Common myeloid progenitor, CD34-positive (primary cell): ENCODE measurements at places on chromosomes 1 and 21.

GRCh38 chr1:85149805-85150204, 51.0 kb downstream of the SYDE2 start:
- DNase-seq, result no peak

- peak; percentile 86 for DNase-seq
Measured at GRCh38 chr1:29736582-29737188, 500.4 kb downstream of the PTPRU start.

DNA sequence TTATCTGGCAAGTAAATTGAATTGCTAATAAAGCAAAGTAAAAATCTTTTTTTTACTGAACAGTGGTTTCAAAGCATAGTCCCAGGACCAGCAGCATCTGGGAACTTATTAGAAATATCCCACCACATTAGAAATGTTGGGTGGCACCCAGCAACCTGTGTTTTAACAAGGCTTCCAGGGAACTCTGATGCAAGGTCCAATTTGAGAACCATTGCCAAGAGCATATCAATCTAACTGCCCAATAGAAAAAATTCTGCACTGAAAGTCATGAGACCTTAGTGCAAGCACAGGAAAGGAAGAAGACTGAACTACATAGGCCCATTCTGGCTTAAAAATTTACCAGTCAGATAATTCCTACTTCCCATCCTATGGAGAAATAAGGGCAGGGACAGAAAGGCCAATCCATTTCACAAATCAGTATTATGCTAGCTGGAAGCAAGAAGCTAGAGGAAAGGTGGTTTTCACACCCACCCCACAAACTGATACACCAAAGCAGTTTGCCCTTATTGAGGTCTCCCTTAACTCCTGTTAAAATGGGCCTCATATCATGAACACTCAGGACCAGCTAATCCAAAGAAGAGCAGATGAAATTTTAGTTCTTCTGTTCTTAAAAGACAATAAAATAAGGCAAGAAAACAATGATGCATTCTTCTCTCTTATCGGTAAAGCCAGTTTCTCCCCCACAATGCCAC, 17.5 kb upstream of the C1orf105 start:
- DNase-seq, result no peak

GRCh38 chr1:211613108-211613947, 34.4 kb upstream of the SLC30A1 start:
- peak; percentile 95 for DNase-seq

GRCh38 chr1:101313356-101313755, 76.5 kb downstream of the S1PR1 start:
- DNase-seq, result no peak

DNA sequence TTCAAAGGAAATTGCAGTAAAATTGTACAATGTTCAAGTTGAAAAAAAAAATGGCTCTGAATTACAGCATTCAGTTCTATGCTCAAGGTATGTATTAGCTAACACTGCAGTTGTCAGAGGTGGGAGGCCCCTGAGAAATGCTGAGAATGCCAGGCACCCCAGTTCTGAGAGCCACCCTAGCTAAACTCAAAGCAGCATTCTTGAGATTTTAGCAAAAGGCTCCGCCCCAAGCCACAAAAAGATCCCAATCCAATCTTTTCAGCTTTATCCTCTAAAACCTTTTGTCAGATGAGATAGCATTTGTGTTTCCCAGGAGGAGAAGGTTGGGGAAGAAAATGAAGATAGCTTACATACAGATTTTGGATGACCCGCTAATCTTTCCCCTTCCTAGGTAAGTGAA, 68.8 kb downstream of the SMYD2 start:
- DNase-seq, result no peak

GRCh38 chr1:7549277-7550161, 221.6 kb upstream of the VAMP3 start:
- DNase-seq, result peak; percentile 91
